ENCODE measurements at places on chromosomes 4 and X. TPM values are rescaled to one million over a fixed set of nuclear protein-coding genes. Genes with fewer than 3 reads are reported as not detected.

MBTPS2 gene
- 5.7 TPM for total RNA-seq

TBC1D9 gene
- 12.2 TPM for total RNA-seq

- no peak for DNase-seq
Measured at GRCh38 chr4:85565761-85566480, 91.0 kb downstream of the ARHGAP24 start.

DNA sequence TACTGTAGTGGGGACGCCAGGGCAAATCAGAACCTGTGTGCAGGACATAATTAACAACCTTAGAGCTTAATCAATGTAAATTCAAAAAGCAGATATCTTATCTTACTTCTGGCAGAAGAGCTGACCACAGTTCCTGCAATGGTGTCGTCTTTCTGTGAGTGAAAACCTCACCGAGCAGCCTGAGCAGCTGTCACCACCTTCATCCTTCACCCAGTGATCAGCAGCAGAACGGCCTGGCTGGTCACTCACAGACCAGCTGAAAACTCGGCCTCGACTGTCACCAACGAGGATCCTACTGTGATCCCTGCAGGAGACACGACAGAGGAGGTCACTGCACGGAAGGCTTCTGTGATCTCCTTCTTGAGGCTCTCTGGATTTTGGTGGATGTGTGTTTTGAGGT is 94.2 kb downstream of the CDS1 start:
- no peak for DNase-seq

DNA sequence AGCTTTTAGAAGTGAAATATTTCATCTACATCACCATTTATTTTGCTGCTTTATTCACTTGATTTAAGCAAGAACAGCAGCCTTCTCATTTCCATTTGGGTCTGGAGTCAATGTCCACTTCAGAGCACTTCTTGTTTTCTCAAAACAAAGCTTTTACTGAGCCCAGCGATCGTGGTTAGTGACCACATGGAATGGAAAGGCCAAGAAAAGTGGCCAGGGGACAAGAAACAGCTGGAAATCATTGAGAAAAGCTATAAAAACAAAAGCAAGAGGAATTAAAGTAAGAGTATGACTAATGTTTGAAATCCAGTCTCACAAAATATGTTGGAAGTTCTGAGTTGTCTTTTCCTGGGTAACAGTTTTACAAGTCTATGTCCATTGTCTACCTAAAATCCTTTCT is 328.4 kb upstream of the INTU start:
- no peak for DNase-seq

GRCh38 chr4:174047363-174047762 is 236.1 kb downstream of the FBXO8 start:
- no peak for DNase-seq

DNA sequence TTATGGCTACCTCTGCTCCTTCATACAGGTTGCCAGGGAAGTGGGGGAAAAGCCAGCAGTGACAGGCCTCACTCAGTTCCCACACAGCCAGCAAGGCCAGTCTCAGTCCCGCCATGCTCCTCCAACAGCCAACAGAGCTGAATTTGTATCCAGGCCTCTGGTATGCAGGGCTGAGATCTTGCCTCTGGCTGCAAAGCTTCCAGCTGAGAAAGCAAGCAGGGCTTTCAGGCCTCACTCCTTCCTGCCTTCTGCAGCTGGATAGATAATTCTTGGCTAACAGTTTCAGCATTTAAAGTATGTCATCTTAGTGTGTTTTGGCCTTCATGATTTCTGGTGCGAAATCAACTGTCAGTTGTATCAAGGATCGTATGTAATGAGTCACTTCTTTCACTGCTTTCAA is 103.6 kb downstream of the GNL3L start:
- DNase-seq, result no peak

Data from HepG2 (cell line).